ENCODE measurements at places on chromosomes 6 and 20.

DNA sequence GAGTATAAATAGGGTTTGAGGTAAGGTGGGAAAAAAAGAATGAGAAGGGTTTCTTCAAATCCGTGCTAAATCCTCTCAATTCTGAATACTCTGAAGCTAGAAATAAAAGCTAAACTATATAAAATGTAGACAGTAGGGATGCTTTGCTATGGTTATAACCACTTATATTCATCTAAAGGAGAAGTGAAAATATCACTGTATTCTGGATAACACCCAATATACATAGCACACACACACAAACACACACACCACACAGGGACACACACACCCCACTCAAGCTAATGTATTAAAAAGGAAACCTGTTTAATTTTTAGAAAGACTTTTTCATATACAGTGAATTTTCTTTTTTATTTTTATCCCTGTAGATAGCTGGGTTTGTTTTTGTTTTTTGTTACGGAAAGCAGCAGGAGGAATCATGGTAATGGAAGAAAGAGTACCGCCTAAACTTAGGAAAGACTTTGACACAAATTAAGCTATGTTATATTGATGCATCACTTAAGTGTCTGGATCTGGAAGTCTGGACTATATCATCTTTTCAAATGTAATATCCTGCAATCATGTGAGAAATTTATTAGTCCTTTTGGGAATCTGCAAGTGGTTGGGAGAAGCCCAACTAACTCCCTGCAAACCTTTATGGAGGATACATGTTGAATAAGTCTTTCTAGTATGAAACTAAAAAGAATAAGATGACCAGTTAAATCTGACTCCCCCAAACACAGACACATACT is 68.4 kb upstream of the FABP7 start:
- no peaks in the 10 kb centered on the region for H3K36me3 ChIP-seq
- no peaks in the 10 kb centered on the region for H3K4me1 ChIP-seq
- no peaks in the 10 kb centered on the region for H3K27me3 ChIP-seq
- no peak for DNase-seq

- no peak overlapping the region for H3K27ac ChIP-seq
- no peaks in the 10 kb centered on the region for H3K4me1 ChIP-seq
- H3K27me3 ChIP-seq, result no peaks in the 10 kb centered on the region
- no peak overlapping the region for H3K4me3 ChIP-seq
- H3K36me3 ChIP-seq, result no peaks in the 10 kb centered on the region
Measured at GRCh38 chr20:8749101-8749500, 319.8 kb upstream of the PLCB4 start.

DNA sequence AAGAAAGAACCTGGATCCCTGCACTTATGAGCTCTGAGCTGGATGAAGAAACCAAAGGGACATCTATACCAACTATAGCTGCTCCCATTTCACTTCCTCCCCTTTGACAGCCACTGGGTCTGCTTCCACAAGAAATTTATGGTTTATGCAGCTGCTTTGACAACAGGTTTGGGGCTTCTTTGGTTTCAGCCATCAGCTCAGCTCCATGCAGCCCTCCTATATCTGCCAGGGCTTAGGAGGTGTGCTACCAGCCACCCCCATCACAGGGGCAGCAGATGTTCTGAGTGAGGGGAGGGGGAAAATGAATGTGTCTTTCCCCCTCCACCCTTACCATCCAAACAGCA is 29.2 kb upstream of the PKHD1 start:
- no peak overlapping the region for H3K27ac ChIP-seq
- H3K27me3 ChIP-seq, result no peaks in the 10 kb centered on the region
- H3K4me3 ChIP-seq, result no peak overlapping the region
- no peaks in the 10 kb centered on the region for H3K36me3 ChIP-seq
- no peaks in the 10 kb centered on the region for H3K4me1 ChIP-seq

DNA sequence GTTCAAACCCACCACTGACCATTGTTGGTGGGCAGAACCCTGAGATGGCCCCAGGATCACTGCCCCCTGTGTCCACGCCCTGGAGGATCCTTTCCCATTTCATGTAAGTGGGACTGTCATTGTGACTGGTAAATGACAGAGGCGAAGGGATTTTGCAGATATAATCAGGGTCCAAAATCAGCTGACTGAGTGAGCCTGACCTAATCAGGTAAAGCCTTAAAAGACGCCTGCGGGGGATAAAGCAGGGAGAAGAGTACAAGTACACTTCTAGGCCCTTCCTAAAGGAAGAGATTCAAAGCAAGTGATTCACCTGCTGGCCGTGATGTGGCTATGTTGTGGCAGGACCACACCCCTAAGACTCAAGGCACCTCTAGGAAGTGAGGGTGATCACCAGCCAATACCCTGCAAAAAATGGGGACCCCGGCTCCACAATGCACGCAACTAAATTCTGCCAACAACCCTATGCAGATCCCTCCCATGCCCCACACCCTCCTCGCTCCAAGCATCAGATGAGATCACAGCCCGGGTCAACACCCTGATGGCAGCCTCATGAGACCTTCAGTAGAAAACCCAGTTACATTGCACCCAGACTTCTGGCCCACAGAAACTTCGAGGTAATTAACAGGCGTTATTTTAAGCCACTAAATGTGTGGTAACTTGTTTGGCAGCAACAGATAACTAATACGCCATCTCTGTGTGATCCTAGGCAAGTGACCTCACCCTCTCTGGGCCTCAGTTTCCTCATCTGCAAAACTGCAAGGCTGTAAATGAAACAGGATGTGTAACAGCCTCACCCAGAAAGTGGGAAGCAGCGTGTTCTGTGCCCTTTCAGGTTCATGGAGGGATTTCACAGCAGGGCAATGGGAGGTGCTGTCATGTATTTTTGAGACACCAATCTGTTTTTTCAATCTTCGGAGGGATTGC is 11.3 kb downstream of the PREX1 start:
- H3K4me3 ChIP-seq, result no peak overlapping the region
- no peaks in the 10 kb centered on the region for H3K27me3 ChIP-seq
- peaks cover 5% of the 10 kb centered on the region for H3K36me3 ChIP-seq
- no peak overlapping the region for H3K27ac ChIP-seq

DNA sequence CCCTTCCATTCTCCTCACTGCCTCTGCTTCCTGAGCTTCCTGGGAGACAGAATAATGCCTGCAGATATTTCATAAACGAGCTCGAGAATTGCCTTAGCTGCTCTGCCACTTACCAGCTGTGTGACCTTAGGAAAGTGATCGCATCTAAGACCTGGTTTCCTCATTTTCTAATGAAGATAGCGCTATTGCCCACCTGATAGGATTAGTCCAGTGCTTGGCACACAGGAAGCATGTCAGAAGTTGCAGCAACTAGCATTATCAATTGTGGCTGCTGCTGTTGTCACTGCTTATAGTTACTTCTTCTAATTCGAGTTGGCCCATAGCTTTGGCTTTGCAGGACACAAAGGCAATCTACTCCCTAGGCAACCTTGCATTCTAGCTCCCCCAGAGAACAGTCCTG is 305.5 kb upstream of the SGK1 start:
- no peak overlapping the region for H3K4me3 ChIP-seq
- DNase-seq, result no peak
- H3K36me3 ChIP-seq, result no peaks in the 10 kb centered on the region
- no peaks in the 10 kb centered on the region for H3K27me3 ChIP-seq
- H3K27ac ChIP-seq, result no peak overlapping the region
- no peaks in the 10 kb centered on the region for H3K4me1 ChIP-seq

GRCh38 chr6:70390067-70390466 is 23.2 kb upstream of the FAM135A start:
- DNase-seq, result no peak
- no peak overlapping the region for H3K27ac ChIP-seq
- no peaks in the 10 kb centered on the region for H3K4me1 ChIP-seq

DNA sequence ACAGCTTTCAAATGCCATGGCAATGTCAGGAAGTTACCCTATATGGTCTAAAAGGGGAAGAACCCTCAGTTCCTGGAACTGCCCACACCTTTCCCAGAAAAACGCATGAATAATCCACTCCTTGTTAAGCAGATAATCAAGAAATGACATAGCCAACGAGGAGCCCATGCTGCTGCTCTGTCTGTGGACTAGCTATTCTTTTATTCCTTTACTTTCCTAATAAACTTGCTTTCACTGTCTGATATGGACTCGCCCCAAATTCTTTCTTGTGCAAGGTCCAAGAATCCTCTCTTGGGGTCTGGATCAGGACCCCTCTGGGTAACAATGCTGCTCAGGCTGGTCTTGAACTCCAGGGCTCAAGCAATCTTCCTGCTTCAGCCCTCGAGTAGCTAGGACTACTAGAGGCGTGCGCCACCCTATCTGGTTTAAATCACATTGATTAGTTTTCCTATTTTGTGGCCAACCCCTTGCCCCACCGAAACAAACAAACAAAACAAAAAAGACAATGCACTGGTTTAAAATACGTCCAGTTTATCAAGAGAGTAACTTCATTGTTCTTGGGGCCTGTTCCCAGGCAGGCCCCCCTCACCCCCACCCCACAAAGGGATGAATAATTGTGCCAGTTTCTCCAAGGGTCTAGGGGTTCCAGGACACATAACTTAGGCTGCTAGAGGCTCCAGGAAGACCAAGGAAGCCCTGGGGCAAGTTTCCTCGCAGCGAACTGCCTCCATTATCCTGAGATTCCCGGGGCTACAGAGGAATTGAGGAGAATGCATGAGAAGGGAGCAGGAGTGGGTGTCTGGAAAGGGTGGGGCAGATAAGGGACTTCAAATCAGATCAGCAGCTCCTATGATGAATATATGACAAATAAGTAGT is 10.1 kb upstream of the AKAP12 start:
- no peaks in the 10 kb centered on the region for H3K36me3 ChIP-seq
- H3K27me3 ChIP-seq, result no peaks in the 10 kb centered on the region
- no peak overlapping the region for H3K4me3 ChIP-seq
- H3K4me1 ChIP-seq, result no peaks in the 10 kb centered on the region
- no peak overlapping the region for H3K27ac ChIP-seq

DNA sequence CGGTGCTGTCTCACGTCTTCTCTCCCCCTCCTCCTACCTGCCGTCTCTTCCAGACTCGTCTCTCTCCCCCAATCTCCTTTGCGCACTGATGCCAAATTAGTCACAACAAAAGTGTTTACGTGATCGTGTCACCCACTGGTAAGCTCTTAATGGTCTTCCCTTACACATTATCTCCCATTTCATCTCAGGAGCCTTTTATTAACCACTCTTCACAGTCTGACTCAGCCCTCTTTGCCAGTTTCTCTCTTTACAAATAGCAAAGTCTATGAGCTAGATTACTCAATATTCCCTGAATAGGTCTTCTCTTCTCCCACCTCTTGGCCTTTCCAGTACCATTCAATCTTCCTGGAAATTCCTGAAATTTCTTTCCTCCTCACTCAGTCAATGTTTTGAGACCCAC is 247.0 kb downstream of the ESR1 start:
- no peaks in the 10 kb centered on the region for H3K4me1 ChIP-seq
- H3K36me3 ChIP-seq, result no peaks in the 10 kb centered on the region
- H3K4me3 ChIP-seq, result no peak overlapping the region
- no peaks in the 10 kb centered on the region for H3K27me3 ChIP-seq

GRCh38 chr6:2396042-2396657 is 150.7 kb upstream of the GMDS start:
- no peaks in the 10 kb centered on the region for H3K4me1 ChIP-seq
- H3K4me3 ChIP-seq, result no peak overlapping the region
- no peak overlapping the region for H3K27ac ChIP-seq
- H3K27me3 ChIP-seq, result no peaks in the 10 kb centered on the region
- no peak for DNase-seq

DNA sequence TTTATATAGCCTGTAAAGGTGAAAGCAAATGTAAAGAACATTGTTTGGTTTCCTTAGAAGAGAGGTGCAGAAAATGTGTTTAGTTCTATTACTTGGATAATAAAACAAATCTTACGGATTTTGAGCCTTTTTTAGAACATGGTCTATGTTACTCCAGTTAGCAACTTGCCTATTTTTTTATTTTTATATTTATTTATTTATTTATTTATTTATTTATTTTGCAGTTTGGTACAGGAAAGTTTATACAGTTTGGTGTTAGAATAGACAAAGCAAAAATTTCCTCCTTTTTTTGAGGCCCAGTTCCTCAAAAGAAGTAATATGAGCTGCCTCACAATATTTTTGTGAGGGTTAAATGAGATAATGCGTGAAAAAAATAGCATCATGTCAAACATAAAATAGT is 41.6 kb upstream of the EEF1E1 start:
- no peak overlapping the region for H3K27ac ChIP-seq
- no peaks in the 10 kb centered on the region for H3K36me3 ChIP-seq
- H3K27me3 ChIP-seq, result no peaks in the 10 kb centered on the region

DNA sequence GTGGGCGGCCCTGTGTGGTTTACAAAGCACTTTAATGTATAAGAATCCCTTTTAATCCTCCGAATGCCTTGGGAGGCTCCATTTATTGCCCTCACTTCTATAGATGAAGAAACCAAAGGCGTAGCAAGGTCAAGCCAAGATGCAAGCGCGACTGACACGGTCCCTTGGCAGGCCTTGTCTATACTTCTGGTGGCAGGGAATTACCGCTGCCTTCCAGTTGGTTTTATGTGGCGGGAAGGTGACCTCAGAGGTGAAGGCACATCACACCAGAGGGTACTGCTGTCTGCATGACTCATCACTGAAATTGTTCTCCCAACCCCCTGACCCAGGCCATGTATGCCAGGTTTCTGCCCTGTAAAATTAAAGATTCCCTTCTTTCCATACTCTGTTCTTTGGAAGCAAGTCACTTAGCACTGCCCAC is 36.1 kb upstream of the NAA20 start:
- H3K4me3 ChIP-seq, result no peak overlapping the region
- H3K27me3 ChIP-seq, result peaks cover 2% of the 10 kb centered on the region
- H3K4me1 ChIP-seq, result peaks cover 16% of the 10 kb centered on the region
- no peaks in the 10 kb centered on the region for H3K36me3 ChIP-seq
- H3K27ac ChIP-seq, result no peak overlapping the region

- H3K27me3 ChIP-seq, result no peaks in the 10 kb centered on the region
- H3K4me1 ChIP-seq, result no peaks in the 10 kb centered on the region
- H3K36me3 ChIP-seq, result no peaks in the 10 kb centered on the region
- no peak overlapping the region for H3K27ac ChIP-seq
- no peak overlapping the region for H3K4me3 ChIP-seq
- DNase-seq, result no peak
Measured at GRCh38 chr6:45880159-45880558, 135.5 kb downstream of the CLIC5 start.

- no peak for DNase-seq
- no peak overlapping the region for H3K4me3 ChIP-seq
- H3K27me3 ChIP-seq, result no peaks in the 10 kb centered on the region
- no peaks in the 10 kb centered on the region for H3K36me3 ChIP-seq
Measured at GRCh38 chr6:68533339-68533795, 101.7 kb upstream of the ADGRB3 start.

- no peaks in the 10 kb centered on the region for H3K36me3 ChIP-seq
- no peak for DNase-seq
- H3K27ac ChIP-seq, result no peak overlapping the region
- no peak overlapping the region for H3K4me3 ChIP-seq
- no peaks in the 10 kb centered on the region for H3K27me3 ChIP-seq
Measured at GRCh38 chr6:44739181-44739580, 351.7 kb downstream of the CDC5L start.

GRCh38 chr6:152004036-152004566 is 196.6 kb downstream of the ESR1 start:
- no peaks in the 10 kb centered on the region for H3K36me3 ChIP-seq
- H3K27me3 ChIP-seq, result no peaks in the 10 kb centered on the region
- H3K4me1 ChIP-seq, result no peaks in the 10 kb centered on the region
- H3K27ac ChIP-seq, result no peak overlapping the region
- no peak for DNase-seq
- H3K4me3 ChIP-seq, result no peak overlapping the region

- no peak overlapping the region for H3K27ac ChIP-seq
- no peaks in the 10 kb centered on the region for H3K4me1 ChIP-seq
- DNase-seq, result no peak
- no peaks in the 10 kb centered on the region for H3K27me3 ChIP-seq
Measured at GRCh38 chr20:41476013-41476441, 109.4 kb upstream of the EMILIN3 start.

Data from CD4-positive, alpha-beta T cell (primary cell).